ENCODE measurements at places on chromosomes 7 and 10.
A peak's percentile ranks its signal among the peaks of the same experiment; 100 is the strongest.

GRCh38 chr7:5525271-5526099, 101.9 kb upstream of the TNRC18 start:
- no peak for DNase-seq

GRCh38 chr10:132486539-132487121, 51.0 kb upstream of the INPP5A start:
- no peak for DNase-seq

- DNase-seq = no peak
These were observed 388.2 kb upstream of the GALNT17 start for GRCh38 chr7:70743531-70744325.

GRCh38 chr10:87532696-87533095, 28.0 kb downstream of the MINPP1 start:
- no peak for DNase-seq

GRCh38 chr10:132979491-132980425, 37.4 kb upstream of the CFAP46 start:
- DNase-seq = no peak

GRCh38 chr10:128398118-128398517, 271.9 kb upstream of the MKI67 start:
- DNase-seq = no peak

DNA sequence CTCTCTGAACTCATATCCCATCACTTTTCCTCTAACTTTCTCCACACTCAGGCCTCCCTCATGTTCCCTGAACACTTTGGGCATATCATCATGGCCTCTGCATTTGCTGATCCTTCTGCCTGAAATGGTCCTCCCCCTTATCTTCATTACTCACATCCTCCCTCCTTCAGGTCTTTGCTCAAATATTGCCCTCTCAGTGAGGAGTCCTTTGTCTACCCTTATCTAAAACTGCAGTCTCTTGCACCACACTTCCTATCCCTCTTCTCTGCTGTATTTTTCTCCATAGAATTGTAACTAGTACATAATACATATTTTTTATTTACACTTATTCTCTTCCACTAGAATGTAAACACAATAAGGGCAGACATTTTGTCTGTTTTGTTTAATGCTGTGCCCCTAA, 41.7 kb downstream of the DNAJC1 start:
- DNase-seq = no peak

DNA sequence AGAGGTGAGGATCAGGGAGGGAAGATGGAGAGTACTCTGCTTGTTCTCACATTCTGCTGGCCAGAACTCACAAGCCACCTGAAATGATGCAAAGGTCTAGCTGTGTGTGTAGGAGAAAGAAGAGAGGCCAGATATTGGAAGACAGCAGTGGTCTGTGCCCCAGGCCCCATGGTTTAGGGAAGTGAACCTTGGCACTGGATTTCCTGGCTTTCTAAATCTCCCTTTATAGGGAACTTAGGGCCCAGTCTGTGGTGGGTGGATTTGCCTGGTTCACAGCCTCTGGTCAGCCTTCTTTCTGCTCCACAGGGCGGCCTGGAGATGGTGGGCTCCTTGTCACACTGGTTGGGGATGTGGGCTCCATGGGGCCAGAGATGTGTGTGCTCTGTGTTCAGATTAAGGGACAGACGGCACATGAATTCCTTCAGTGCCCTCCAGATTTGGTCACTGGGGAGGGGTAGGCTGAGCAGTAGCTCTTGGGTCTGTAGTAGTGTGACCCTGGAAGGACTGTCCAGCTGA, 9.5 kb upstream of the SH2D4B start:
- no peak for DNase-seq

DNA sequence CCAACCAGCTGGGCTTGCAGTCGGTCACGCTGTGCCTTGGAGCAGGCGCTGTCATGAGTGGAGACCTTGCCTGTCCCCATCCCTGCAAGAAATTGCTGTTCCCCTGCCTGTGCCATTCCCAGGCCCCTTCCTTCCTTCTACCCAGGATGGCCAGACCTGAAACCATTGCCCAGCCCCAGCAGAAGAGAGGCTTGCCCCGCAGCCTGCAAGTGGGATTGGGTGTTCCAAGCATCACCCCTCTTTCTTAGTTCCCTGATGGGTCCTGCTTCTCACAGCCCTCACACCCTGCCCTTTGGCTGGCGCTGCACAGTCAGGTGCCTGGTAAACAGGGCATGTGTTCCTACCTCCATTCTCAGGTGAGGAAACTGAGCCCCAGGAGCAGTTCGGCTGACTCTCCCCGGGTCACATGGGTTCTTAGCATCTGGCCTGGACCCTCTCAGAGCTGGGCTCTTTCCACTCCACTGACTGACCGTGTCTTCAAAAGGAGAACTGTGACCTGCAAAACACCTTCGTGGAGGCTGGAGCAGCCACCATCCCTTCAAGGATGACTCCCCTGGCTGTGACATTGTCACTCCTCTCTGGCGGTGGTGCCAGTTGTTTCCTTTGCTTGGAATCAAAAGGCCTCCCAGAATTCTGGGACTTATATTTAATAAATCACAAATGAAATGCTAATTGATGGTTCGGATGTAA, 41.9 kb upstream of the PDCD4 start:
- no peak for DNase-seq

DNA sequence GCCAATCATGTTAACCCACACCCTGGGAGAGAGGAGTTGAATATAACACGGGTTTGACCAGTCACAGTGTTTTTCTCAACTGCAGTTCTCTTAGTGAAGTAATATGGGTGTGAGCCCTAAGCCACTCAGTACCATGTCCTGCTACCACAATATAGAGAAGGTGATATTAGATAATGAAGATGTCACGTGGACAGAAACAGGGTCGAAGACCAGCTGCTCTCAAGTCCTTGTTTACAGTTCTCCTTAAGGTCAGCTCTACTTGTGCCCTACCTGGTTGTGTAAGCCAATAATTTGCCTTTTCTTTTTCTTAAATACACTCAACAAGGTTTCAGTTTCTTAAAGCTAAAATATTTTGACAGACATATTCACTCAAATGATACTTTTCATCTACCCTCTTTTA, 128.3 kb upstream of the POT1 start:
- DNase-seq = no peak

DNA sequence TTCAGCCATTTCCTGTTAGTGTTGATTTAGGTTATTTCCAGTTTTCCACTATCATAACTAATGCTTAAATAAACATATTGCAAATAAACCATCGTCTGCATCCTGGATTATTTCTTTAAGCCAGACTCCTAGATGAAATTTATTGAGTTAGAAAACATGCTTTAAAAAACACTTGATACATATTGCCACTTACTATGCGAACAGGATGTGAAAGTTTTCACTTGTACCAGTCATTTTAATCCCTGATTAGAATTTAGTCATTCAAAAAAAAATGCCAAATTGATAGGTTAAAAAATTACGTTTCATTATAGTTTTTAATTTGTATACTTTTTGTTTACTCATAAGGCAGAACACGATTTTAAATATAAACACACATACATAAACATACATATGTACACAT, 309.6 kb downstream of the RNLS start:
- no peak for DNase-seq

GRCh38 chr10:31757831-31758230, 170.8 kb downstream of the ARHGAP12 start:
- DNase-seq = no peak

GRCh38 chr10:85235258-85235657, 906.9 kb downstream of the CCSER2 start:
- no peak for DNase-seq

DNA sequence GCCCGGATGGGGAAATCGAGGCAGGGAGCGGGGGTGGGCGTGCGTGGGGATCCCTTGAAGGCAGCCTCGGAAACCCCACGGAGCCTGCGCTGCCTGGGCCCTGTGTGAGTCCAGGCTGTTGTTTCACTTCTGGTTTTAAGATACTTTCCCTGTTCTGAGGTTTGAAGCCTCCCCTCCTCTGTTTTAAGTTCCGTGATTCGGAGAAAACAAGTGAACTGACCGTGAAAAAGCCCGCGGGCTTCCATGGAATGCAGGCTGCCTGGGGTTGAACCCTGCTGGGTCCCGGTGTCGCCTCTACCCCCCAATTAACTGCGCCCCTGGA, 401 bp downstream of the LRRC27 start:
- DNase-seq = peak; percentile 15

DNA sequence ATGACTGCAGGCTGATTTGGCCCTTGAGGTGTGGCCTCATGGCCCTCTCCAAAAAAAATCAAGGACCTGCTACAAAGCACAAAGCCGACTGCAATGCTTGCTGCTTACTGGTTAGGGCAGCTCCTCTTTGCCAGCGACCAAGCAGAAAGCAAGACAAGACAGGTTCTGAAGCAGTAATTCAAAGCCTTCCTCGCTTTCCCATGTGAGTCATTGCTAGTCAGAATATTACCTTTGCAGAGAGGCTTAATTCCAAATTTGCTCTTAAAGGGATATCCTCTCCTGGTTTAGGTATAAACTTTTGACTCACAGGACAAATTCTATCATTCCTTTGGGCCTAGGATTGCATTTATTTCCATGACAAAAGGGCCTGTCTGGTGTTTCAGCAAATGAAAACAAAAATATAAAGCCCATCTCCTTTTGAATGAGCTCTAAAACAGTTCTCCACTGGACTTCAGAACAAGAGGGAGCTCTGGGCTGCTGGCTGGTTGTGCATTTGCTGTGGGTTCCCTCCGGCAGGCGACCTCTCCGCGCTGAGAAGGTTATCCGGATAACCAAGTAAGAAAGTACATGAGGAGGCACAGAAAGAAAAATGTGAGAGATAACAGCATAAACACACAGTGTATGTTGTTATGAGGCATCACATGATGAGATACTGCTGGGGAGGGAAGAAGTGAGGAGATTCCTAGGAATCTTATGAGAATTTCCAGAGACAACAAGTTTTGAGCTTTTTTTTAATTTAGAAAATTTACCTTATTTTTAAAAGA, 90.8 kb downstream of the EGFR start:
- DNase-seq = no peak

GRCh38 chr7:39589323-39590111, 23.3 kb downstream of the YAE1 start:
- peak; percentile 83 for DNase-seq

- DNase-seq = no peak
These were observed 345 bp downstream of the COBL start for GRCh38 chr7:51316262-51316665.

DNA sequence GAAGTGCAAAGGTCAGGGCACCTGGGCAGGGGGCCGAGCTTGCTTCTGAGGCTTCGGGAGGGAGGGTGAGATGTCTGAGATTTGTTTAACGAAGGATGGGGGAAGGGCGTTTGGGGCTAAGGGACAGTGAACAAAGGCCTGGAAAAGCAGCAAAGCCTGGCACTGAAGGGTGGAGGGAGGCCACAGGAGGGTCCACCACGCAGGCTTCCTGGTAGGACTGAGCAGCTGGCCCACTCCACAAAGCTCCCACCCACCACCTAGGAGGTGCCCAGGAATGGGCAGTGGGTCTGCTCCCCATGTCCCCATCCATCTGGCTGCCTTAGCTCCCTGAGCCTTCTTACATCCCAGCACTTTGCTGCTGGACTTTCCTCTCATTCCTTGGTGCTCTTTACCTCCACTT, 39.4 kb upstream of the CXCL12 start:
- no peak for DNase-seq

GRCh38 chr7:94975336-94975735, 67.9 kb downstream of the PPP1R9A start:
- peak; percentile 7 for DNase-seq

GRCh38 chr7:130369110-130369711, 11.1 kb upstream of the CPA1 start:
- peak; percentile 70 for DNase-seq

- no peak for DNase-seq
These were observed 54.7 kb downstream of the PON1 start for GRCh38 chr7:95269640-95270039.

DNA sequence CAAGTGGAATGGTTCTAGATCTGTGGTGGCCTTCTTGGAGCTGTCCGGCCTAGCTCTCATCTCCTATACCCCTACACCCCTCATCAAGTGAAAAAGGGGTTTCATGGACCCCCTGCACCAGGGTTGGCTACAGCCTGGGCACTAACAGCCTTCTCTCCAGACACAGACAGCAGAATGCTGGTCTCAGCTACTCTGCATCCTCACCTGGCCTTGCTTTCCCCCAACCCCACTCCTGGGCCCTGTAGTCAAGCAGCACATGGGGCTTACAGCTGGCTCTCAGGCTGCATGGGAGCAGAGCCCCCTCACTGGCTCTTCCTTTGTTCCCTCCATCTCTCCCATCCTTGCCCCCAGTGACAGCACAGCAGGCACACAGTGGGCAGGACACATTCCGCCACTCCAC, 20.8 kb upstream of the TMEM273 start:
- DNase-seq = no peak

- DNase-seq = peak; percentile 42
These were observed 621.0 kb downstream of the PARD3 start for GRCh38 chr10:34193931-34194626.

DNA sequence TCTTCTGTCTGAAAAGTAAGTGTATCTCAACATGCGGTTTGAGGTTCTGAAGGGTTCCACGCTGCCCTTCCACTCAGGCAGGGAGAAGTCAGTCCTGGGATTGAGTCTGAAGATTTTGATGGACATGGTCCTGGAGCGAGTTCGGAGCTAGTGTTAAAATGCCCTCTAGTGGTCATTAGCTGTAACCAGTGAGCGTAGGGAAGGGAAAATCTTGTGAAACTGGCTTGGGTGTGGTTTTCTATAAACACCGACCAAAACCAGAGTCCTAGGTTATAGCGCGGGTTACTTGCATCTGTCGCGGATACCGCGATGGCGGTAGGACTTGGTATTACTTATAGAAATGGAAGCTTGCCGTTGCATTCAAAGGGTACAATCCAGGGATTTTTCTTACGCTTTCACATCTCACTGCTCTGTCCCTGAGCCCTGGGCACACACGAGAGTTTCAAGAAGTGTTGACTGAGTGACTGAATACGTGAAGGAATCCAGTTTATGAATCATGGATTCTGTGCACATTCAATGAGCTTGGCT, 348.2 kb upstream of the C7orf33 start:
- DNase-seq = peak; percentile 40

Measured in AG08395 (cell line).